ENCODE measurements at places on chromosomes 5 and 9.

DNA sequence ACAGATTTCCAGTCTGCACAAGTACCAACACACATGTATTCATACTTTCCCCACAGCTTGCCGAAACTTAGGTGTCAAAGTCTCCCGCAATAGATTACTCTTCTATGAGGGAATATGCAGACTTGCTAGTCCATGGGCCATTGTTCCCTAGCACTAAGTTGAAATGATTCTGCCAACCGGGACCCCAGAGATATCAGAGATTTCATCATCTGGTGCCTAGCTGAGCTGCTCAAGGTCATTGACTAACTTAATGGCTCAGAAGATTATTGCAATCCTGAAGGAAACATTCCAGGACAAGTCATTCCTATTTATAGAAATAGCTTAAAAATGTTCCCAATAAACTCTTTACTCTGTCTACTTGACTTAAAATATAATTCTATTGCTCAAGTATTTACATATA, 202.6 kb downstream of the PIK3R1 start:
- no peak for DNase-seq

DNA sequence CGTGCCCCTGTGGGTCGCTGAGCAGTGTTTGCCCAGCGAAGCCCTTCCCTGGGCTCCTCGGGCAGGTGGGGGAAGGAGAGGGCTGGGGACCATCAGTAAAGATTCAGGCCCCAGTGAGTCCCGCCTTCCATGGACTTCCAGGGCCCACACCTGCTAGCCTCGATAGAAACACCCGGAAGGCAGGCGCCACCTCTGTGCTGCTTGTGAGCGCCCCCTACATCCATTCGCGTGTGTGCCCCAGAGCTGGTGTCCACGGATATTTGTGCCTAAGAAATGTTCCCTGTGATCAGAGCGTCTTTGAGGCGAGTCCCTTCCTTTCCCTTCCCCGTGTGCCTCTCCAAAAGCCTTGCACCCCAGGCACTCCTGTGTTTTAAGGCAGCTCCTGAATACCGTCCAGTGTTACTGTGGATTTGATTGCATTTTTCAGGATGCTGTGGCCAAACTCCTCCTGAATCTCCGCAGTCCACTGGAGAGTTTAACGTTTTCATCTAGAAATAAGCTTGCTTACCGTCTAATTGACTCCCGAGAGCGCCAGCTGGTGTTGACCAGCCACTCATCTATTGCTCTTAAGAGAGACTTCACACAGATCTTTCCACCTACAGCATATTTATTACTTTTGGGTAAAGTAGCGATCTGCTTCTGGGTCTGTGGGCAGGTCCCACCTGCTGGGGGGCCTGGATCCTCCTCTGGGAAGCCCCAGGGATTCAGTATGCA, 101.4 kb downstream of the COL5A1 start:
- no peak for DNase-seq

- DNase-seq = no peak
These were observed 19.9 kb downstream of the TPPP start for GRCh38 chr5:673161-673830.

GRCh38 chr9:130053504-130054324, at the start of gene GPR107:
TSS of gene GPR107 (plus strand) at chr9:130053906. CDS start at chr9:130053933, 27 bp downstream.
- DNase-seq = peak; percentile 77

- no peak for DNase-seq
These were observed 36.6 kb downstream of the PCDH1 start for GRCh38 chr5:141841378-141842180.

DNA sequence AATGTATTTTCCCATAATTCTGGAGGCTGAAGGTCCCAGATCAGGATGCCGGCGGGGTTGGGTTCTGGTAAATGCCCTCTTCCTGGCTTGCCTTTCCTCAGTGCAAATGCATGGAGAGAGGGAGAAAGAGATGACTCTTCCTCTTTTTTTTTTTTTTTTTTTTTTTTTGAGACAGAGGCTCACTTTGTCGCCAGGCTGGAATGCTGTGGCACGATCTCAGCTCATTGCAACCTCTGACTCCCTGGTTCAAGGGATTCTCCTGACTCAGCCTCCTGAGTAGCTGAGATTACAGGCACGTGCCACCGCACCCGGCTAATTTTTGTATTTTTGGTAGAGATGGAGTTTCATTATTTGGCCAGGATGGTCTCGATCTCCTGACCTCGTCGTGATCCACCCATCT, 300.0 kb upstream of the TAS2R1 start:
- no peak for DNase-seq

DNA sequence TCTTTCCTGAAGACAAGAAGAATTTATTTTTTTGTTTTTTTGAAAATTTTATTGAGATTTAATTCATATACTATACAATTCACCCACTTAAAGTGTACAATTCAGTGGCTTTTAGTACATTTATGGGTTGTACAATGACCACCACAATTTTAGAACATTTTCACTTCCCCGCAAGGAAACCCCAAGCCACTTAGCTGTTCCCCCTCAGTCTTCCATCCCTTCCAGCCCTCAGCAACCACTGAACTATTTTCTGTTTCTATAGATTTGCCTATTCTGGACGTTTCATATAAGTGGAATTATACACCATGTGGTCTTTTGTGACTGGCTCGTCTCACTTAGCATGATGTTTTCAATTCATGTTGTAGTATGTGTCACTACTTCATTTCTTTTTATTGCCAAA, 28.0 kb downstream of the DNAI1 start:
- no peak for DNase-seq

GRCh38 chr5:172687940-172688339, 46.9 kb downstream of the NEURL1B start:
- no peak for DNase-seq

- DNase-seq = no peak
These were observed 121.3 kb upstream of the ICE1 start for GRCh38 chr5:5301176-5301575.

- no peak for DNase-seq
These were observed 27.2 kb downstream of the PRRC2B start for GRCh38 chr9:131420980-131421624.

DNA sequence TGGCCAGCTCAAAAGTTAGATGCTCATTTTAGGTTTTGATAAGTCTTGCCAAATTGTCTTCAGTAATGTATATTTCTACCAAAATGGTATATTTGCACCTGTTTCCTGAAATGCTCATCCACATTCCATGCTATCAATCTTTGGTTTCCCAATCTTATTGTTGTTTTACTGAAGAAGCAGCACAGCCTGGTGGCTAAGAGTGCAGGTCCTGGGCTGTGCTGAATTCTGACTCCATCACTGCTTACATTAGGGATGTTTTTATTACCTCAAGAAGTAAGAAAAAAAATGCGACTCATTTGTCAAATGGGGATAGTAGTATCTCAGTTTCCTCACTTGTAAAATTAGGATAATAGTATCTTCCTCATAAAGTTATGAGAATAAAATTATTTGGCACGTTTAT, 13.6 kb upstream of the S100Z start:
- DNase-seq = no peak

DNA sequence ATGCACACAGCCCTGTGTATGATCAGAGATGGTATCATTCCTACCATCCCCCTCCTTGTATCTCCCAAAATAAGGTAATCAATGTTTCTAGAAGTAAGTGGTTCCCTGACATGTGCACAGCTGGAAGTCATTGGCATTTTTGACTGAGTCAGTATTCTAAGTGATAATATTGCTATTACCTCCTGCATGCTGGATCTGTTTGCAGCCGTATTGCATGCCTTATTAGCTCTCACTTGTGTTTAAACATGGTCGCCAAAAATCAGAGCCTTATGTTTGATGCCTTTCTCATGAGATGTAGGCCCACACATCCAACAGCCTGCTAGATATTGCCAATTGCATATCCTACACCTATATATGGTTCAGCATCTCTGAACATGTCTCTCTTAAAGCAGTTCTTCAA, 254.3 kb downstream of the CDH12 start:
- DNase-seq = no peak

GRCh38 chr9:109728686-109729300, 51.2 kb upstream of the PALM2AKAP2 start:
- DNase-seq = no peak

GRCh38 chr9:91972076-91972626, 22.1 kb upstream of the ROR2 start:
- DNase-seq = no peak

DNA sequence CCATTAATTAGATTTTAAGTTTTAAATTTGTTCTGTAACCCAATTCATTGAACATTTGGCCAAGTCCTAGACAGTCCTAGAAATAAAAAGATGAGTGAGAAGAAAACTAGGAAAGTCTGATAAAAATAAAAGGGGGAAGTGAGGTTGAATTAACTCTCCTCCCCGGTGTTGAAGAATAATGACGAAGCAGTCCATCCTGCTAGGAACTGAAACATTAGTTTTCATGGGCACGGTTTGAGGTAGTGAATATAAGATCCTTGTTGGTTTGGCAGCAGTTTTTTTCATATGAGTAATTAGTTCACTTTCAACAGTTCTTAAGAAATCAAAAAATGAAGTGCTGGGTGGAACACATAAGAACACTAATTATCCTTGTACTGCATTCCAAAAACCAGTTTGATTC, 103.1 kb downstream of the MTREX start:
- no peak for DNase-seq

- DNase-seq = no peak
These were observed 133.5 kb downstream of the DCP2 start for GRCh38 chr5:113110117-113110516.

All from activated T-helper 1 cell treated with anti-CD3 and anti-CD28 coated beads, Interleukin-12 subunit alpha, Interleukin-12 subunit beta, Interleukin-2, Interleukin-4 antibody, amounts not matched to agents 30 ng/mL and 10 ng/mL and 1 ng/mL, durations not matched to agents 14 hours and 24 hours and 36 hours (primary cell).